ENCODE measurements at places on chromosomes 4 and X.

DNA sequence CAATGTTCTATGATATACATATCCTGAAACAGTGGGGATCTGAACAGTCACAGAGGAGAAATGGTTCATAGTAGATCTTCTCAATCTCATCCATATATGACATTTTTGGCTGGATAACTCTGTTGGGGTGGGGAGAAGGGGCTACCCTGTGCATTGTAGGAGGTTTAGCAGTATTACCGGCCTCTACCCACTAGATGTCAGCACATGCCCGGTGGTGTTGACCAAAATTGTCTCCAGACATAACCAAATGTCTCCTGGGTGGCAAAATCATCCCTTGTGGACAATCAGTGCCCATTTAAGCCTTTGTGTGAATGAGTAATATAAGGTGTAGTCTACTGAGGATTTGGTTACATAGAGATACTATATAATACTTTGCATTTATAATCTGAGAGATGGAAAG, 89.9 kb downstream of the PLS3 start:
- peak; percentile 17 for DNase-seq

DNA sequence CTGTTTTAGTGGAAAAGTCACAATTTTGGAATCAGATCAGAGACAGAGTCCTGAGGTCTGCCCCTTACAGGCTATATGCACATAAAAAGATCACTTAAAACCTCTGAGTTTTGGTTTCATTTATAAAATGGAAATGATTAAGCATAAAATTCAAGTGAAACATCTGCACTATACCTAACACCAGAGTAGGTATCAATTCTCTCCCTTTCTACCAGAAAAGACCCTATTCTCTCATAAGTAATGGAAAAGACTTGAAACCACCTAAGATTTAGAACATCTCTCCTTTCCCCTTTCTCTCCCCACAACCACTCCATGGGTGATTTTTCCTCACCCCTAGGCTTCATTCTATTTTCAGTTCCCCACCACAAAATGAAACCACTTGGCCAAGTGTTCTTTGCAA, 907 bp downstream of the LHFPL1 start:
- no peak for DNase-seq

- peak; percentile 20 for DNase-seq
These were observed 61.5 kb downstream of the ANXA10 start for GRCh38 chr4:168153596-168154440.

GRCh38 chrX:87702795-87703194, 185.2 kb downstream of the KLHL4 start:
- DNase-seq = no peak

- no peak for DNase-seq
These were observed 119.4 kb downstream of the FANCB start for GRCh38 chrX:14753441-14753840.

DNA sequence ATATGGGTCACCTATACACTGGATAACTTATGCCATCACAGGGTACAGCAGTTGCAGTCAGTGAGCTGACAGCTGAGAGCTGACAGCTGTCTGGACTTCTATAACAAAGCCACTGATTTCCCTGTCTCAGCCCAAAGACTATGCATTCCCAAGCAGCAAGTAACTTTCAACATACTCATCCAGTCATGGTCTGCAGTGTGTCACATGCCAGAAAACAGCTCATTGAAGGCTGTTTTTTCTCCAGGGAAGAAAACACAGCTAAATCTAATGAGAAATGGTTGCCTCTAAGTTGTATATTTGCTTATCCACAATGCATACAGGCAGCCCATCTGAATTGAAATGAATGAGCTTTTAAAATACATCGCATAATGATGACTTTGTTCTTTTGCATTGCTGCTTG, 6.3 kb downstream of the KIAA1210 start:
- no peak for DNase-seq

DNA sequence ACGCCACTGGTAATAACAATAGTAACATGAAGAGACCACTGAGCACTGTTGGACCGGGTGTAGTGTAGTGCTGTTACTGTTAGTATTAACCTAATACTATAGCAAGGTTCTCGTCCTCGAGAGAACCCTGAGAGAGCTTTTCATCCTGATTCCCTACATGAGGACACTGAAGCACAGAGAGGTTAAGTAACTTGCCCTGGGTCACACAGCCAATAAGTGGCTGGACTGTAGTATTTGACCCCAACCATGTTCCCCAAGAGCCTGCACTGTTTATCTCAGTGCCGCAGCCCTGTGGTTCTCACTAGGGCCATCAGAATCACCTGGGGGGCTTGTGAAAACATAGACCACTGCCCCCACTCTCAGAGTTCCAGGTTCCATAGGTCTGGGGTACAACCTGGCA, 10.4 kb downstream of the SCML1 start:
- DNase-seq = no peak

GRCh38 chrX:11759461-11760311, 1.6 kb downstream of the MSL3 start:
- peak; percentile 73 for DNase-seq

DNA sequence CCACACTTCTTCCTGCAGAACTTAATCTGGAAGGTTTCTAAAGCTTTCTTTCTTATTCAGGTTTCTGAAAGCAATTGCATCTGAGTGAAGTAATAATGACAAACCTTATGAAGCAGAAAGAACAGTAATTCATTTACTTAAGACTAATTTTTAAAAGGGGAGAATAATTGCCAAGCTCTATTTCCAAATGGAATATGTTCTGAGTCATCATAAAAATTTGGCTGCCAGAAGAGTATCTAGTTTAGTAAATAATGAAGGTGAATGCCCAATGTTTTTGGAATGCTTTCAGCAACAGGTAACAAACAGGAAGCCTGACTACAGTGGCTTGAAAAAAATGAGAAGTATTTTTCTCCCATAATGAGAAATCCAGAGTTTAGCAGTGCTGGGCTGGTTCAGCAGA, 227.3 kb upstream of the TET2 start:
- DNase-seq = no peak

DNA sequence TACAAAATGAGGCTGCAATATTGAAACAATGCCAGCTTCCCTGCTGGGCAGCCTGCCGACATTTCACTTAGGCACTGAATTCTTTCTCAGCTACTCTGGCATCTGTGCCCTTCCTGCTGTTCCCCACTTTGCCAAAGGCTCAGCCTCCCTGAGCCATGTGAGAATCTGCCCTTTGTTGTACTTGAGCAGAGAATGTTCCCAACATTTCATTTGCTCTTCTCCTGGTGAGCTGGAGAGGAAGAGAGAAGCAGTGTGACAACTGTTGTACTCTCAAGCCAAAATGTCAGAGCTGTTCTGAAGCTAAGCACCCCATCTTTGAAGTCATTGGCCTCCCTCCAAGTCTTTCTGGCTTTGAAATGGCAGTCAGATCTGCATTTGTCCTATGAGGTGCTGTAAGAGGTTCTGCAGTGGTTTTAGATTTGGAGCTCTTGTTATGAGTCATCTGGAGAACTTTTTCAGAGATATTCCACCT, 32.5 kb downstream of the LANCL3 start:
- DNase-seq = no peak

- no peak for DNase-seq
These were observed 42.5 kb upstream of the MAP3K15 start for GRCh38 chrX:19557822-19558221.

DNA sequence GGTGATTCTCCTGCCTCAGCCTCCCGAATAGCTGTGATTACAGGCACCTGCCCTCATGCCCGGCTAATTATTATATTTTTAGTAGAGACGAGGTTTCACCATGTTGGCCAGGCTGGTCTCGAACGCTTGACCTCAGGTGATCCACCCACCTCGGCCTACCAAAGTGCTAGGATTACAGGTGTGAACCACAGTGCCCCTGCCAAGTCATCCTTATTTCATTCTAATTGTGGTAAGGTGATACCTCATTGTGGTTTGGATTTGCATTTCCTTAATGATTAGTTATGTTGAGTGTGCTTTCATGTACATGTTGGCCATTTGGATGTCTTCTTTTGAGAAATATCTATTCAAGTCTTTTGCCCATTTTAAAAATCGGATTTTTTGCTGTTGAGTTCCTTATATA, 93.0 kb downstream of the USP9X start:
- no peak for DNase-seq

DNA sequence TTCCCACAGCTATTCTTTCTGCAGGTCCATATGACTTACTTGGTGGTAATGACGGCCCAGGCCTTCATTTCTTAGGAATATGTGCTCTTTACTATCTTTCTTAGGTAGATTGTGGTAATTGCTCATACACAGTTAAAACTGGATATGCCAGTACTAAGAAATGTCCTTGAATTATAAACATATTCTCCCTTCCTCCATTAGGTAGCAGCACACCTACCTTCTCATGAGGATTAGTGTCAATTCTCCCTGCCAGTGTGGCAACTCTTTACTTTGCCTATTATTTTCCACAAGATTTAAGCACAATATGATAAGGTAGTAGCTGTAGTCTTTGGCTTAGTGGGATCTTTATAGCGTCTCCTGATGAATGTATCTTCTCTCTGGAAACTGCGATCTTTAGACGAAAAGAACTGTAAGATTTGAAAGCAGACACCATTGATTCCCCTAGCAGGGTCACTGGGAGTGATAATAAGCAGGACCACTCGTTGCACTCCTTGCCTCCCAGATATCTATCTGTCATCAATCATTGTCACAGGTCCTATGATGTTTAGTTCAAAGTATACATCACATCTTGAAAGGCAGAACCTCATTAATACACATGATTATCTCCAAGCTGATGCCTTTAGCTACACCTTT, 1240.7 kb downstream of the C4orf33 start:
- peak; percentile 31 for DNase-seq

GRCh38 chr4:23324021-23324690, 565.7 kb downstream of the PPARGC1A start:
- no peak for DNase-seq

- DNase-seq = no peak
These were observed 1.5 kb upstream of the EIF4E start for GRCh38 chr4:98930311-98930865.

- DNase-seq = no peak
These were observed 498.9 kb downstream of the INPP4B start for GRCh38 chr4:142347241-142347640.

DNA sequence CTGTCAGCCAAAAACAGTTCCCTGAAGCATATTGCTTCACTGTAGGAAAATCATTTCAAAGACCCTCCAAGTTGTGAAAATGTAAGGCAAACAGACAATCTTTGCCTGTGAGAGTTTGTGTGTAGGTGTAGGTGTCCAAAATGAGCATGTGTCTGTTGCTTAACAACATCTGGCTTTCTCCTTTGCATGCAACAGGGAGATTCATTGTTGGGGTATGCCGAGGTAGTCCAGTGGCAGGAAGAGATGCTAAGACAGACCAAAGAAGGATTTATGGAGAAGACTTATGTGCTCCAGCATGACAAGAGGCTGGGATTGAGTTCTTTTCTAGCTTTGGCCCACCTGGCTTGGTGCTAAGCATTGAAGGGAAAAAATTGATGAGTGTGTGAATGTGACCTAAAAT, 29.8 kb upstream of the SMAD1 start:
- no peak for DNase-seq

DNA sequence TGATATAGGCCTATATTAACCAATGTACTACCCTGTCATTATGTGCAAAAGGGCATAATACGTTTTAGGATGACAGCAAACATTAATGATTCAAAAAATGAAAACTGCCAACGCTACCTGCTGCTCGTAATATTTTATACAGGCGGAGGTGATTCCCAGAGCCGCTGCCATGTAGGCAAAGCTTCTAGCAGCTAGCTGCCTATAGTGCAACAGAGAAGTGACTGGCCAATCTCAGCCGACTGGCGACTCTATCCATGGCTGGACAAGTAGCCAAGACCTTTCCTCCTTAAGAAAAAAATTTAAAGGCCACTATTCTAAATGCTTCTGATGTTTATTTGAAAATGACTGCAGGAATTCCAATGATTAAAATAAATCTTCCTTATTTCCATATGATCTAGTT, 1.9 kb downstream of the PPARGC1A start:
- DNase-seq = no peak

GRCh38 chr4:62455871-62456270, 1255.7 kb downstream of the ADGRL3 start:
- DNase-seq = no peak

DNA sequence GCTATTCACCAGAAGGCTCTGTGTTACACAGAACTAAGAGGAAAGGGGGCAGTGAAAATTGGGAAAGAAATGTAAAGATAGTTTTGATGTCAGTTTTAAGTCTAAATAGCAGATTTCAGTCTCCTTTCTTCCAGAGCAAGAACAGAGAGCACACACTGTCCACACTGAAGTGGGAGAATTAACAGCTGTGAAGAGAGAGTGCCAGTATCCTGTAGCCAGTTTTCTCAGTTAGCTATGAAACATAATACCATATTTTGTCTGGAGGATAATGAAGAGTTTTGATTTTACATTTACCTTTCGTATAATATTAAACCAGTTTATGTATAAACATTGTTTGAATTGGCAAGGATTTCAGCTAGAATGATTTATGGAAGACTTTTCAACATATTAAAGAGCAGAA, 35.1 kb downstream of the FBXO8 start:
- DNase-seq = no peak

- no peak for DNase-seq
These were observed 506.9 kb downstream of the MAGEB5 start for GRCh38 chrX:26722666-26723428.

DNA sequence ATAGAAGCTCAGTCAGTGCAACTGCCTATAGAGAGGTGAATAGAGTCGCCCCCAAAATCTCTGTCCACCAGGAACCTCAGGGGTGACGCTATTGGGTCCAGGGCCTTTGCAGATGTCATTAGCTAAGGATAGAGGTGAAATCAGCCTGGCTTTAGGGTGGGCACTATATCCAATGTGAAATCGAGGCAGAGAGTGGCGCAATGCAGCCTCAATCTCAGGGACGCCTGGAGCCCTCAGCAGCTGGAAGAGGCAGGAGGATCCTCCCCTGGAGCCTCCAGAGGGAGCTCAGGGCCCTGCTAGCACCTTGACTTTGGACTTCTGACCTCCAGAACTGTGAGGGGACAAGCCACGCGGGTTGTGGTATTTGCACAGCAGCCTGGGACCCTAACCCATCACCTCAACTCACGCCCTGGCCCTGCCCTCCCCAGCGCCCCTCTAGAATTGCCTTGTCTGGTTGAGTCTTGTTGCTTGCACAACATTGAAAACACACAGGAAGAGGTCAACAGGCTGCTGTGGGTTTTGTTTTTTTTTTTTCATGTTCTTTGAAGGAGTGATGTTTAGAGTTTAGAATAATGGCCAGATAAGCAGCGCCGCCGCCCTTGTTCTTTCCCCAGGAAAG, 89.4 kb upstream of the PSAPL1 start:
- DNase-seq = no peak

GRCh38 chr4:13990596-13991589, 363.4 kb upstream of the BOD1L1 start:
- DNase-seq = no peak

GRCh38 chr4:63644396-63644795, 764.9 kb downstream of the TECRL start:
- DNase-seq = no peak

DNA sequence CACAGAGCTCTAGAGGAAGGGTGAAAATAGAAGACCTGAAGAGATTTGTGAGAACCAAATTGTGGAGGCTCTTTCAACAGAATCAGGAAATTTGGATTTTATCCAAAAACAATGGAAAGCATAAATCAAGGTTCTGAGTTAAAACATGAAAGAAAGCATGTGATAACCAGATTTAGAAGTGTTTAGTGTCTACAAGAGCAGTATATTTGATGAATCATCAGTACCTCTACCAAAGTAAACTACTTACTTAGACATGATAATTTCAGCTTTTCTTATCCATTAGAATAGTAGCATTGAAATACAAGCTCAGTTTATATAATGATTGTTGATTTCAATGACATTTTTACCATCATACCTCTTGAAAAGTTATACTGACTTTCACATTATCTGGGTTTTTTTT, 25.9 kb upstream of the INTU start:
- no peak for DNase-seq
